NCI-H748 treated with DMSO at 0.1 percent for 48 hours (cell line): ENCODE measurements at places on chromosomes 5 and 9.

DNA sequence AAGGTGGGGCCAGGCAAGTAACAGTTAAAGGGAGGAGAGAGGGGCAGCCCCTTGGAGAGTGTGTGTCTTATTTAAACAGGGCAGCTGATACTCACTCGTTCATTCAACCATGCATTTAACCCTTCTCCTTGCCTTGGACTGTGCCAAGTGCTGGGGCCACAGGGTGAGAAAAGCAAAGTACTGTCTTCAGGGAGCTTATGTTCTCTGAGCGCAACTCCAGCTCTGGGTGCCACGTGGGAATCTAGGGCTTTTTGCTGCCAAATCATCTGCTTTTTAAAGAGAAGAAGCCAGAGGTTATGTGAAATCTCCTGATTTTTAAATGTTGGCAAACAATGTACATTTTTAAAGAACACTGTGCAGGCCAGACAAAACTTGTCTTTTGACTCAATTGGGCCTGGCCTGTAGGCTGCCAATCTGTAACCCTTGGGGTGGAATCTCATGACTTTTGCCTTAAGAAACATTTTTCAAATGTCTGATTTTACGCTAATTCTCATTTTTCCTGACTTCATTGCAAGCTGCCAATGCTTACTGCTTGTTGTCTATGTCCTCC lies 157.8 kb downstream of the NTRK2 start:
- DNase-seq = no peak

DNA sequence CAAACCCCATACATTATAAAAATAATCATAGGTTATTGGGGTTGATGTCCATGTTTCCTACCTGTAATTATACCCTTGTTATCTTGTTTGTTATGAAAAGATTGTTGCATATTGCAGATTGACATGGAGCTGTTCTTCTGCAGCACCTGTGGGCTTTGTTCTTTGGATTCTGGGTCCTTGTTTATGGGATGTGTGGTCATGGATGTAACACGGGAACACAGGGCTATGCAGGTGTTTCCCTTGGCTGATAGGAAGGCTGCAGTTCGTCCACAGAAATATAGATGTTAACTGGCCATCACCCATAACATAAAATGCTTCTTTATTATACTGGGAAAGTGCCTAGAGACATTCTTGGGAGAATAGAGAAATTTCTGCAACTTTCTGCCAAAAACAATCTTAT lies 77.9 kb downstream of the FBXL7 start:
- no peak for DNase-seq

DNA sequence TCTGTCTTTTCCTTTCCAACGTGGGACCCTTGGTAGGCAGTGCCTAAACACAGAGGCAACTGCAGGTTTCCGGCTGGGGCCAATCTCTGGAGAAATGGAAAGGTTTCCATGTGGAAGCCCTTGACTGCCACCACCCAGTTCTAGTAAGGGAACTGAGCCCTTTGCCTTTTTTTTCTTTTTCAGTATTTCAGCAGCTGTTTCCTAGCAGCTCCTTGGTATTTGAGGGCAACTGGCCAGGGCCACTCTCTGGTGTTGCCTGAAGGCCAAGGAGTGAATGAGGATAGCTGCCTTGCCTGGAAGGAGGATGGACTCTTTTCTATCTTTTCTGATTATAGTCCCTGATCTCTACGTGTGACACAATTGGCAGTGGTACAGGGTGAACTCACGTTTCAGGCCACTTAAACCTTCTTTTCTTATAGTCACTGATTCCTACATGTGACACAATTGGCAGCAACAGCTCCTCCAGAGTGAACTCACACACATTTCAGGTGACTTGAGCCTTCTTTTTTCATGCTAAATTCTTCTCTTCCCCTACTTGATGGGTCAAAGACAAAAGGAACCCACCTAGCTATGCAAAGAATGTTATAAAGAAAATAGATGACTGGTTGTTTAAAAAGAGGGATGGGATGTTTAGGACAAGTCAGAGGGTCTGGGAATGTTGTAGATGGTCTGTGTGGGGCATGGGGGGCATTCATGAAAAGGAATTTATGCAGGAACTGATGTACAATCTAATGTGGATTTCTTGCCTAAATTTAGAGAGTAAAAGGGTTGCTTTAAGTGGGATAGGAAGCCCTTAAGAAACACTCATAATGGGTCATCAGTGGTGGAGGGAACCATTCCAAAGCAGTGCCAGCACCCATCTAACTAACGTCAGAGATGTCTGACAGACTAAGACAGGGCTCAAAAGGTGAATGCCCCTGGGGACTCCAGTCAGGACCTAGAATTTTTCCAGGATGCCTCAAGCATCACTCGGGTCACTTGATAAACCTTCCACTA lies 190.1 kb downstream of the TMEM232 start:
- no peak for DNase-seq

DNA sequence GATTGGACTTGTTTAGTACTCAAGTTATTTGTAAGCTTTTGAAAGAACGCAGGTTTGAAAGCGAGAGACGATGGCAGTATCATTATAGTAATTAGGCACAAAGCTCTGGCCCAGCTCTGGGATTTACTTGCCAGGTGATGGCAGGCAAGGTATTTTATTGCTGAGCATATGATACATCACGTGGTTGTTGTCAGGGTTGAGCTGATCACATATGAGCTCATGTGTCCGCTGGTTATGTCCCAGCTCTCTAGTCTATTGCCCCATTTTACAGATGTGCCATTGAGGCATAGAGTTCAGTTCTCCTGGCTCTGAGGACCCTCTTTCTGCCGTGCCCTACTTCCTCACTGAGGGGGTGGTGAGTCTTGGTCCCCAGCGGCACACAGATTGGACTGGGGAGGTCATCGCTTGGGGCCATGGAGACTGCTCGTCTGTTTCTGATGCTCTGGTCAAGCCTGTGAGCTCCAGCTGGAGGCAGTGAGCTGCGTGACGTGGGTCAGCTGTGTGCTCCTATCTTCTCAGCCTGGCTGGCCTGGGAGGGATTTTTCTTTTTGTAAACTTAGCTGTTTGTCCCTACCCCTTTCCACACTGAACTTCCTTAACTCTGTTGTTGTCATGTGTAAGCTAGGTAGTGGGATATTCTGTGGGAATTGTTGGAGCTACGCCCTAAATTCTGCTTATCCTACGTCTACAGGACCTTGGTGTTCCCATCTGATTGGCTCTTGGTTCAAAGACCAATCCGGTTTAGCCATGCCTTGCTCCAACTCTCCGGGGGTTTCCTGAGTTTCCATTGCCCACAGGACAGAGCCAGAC lies 2.2 kb downstream of the NXNL2 start:
- no peak for DNase-seq

- no peak for DNase-seq
Observed at GRCh38 chr5:56168066-56168478, 65.1 kb downstream of the ANKRD55 start.

- no peak for DNase-seq
Observed at GRCh38 chr5:123283499-123283898, 139.7 kb downstream of the CEP120 start.

DNA sequence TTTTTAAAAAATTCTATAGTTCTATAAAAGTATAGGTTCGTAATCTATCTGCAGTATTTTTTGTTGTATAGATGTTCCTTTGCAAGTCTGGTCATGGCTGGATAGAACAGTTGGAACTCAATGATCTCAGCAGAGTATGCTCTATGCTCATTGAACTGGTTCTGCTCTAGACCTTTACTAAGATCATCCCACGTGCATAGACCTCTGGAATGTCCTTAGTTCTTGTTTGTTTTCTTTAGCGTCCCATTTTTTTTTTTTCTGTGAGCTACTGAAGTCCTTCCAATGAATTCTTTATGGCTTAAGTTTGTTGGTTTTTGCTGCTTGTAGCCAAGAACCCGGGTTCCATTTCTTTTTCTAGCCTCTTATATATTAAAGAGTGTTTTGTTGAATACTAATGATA lies 3.5 kb downstream of the TMEM38B start:
- DNase-seq = no peak

DNA sequence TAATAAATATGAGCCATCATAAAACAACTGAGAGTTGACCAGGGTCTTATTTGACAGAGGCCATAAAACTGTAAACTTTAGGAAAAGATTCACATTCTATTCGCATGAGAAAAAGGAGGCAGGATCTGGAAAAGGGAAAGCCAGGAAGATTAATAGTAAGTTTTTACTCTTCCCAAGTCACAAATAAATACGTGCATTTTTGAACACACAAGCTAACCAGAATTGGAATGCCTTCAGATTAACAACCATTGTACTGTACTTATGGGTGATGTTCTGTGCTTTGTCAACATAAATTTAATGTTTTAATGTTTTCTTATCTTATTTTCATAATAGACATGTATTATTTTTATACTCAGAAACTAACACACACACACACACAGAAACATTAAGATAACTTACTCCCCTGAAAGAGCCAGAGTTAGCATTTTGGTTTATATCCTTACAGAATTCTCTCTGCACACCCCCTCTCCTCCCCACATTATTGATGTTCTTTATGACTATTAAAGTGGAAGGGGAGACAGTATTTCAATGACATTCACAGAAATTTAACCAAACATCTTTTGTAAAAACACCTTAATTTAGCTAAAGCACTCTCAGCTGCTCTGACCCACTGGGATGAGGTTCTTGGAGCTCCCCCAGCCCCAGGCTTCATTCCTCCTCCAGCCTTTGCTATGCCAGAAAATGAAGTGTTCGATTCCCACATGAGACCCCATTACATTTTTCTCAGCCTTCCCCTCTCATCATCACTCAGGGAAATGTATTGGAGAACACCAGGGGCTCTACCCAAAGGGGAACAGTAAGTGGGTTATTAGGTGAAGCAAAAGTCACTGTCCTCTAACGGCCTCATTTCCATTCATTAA lies 155.5 kb downstream of the ESM1 start:
- DNase-seq = no peak

GRCh38 chr9:4630836-4631235 lies 31.3 kb upstream of the PLPP6 start:
- DNase-seq = no peak

DNA sequence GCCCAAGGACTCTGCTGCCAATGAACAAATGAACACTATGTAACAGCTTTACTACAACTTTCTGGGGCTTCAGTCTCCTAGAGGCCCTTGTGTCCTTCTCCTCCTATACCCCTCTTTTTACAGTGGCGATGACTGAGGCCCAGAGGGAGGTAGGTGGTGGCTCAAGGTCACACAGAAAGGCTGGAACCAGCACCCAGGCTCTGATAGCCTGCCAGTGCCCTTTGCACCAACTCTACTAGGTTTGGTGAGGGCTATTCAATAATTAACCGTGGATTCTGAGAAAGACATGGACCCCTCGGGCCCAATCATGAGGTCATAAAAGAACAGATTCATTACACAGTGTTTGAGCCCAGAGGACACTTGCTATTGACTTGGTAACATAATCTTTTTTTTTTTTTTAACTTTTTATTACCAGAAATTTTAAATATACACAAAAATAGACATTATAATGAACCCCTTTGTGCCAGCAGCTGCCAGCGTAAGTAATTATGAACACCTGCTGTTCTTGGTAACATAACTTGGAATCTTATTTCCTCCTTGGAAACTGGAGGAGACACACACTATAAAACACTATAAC lies 6.1 kb upstream of the ALDH1B1 start:
- no peak for DNase-seq

DNA sequence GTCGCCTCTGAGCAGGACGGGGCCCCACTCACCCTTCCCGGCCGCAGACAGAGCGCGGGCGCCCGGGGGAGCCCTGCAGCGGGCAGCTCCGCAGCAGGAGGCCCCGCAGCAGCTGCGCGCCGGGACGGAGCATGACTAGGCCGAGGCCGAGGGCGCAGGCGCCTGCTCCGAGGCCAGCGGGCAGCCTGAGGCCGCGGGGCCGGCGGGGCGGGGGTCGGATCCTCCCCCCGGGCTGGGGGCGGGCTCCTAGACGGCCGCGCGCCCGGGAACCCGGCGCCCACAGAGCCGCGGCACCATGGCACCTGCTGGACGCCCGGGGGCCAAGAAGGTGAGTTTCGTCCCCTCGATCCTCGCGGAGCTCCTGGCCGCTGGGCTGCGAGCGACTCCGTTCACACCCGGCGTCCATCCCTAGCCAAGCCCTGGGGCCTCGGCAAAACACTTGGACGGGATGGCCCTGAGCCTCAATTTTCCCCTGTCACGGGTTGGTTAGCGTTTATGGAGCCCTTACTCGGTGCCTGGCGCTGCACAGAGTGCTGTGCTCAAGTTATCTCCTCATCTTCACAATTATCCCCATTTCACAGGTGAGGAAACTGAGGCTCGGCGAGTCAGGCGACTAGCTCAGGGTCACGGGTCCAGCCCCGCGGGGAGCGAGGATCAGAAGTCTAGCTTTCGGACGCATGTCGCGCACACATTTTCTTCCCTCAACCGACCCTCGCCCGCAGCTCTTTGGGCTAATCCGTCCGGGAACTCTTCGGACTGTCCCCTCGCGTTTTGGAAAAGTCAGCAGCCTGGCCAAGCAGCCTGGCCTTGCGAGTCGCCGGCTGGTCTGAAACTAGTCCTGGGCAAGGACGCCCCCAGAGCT lies at the start of the genes BHMT2 and DMGDH:
TSS of gene BHMT2 (plus strand) at position 280 of the 862 bp plus-strand sequence. CDS start at position 296, 16 bp downstream.
TSS of gene DMGDH (minus strand) at position 187 of the 862 bp plus-strand sequence. CDS start at position 133, 54 bp downstream.
- no peak for DNase-seq

- no peak for DNase-seq
Observed at GRCh38 chr5:6059137-6059800, 319.1 kb downstream of the MED10 start.

- no peak for DNase-seq
Observed at GRCh38 chr5:92907938-92908606, 672.9 kb downstream of the NR2F1-AS1 start.

- DNase-seq = peak; percentile 57
Observed at GRCh38 chr9:121399883-121400607, 30.0 kb upstream of the STOM start.

- no peak for DNase-seq
Observed at GRCh38 chr5:78797936-78798672, 149.5 kb upstream of the LHFPL2 start.

DNA sequence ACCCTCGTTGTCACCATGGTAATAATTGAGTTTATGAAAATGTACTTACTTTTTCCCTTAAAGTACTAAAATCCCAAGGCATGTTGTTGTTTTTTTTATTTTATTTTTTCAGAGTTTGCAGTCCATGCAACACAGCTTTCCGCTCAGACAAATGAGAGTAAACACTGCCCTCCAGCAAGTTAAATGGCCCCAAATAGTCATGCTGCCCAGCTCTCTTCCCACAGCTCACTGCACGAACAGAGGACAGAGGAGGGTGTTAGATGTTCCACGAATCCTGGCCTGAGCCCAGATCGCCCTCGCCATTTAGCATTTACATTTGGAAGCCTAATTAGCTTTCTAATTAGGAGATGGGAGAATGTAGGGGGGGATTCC lies 1.9 kb downstream of the NIM1K start:
- DNase-seq = no peak
